NCI-H748 treated with DMSO at 0.1 percent for 48 hours (cell line): ENCODE measurements at places on chromosomes 7 and 10.

- DNase-seq: no peak
These were observed 354.8 kb downstream of the RPS24 start for GRCh38 chr10:78388331-78389050.

DNA sequence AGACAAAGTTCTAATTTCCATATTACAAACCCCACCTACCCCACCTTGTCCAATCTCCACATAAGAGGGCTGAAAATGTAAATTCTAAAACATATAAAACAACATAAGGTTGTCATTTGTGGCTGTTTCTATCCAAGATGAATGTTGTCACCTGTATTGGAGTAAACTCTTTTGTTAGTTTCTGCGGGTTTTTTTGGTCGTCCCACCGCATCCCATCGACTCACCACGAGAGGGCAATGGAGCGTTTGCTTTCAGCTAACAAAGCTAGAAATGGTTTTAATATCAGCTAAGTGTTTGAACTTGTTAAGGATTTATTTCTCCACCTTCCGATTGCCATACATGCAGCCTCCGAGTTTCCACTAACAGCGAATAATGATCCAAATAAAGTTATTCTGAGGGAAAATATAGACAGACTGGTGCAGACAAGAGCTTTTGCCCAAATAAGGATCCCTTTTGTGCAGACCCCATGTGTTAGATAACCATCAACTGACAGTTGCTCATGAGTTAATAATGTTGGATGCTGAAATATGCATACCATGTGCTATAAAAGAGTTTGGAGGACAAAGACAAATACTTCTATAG lies 137.2 kb downstream of the ARID5B start:
- DNase-seq: peak; percentile 50

GRCh38 chr7:132080467-132080866 lies 495.8 kb downstream of the PLXNA4 start:
- no peak for DNase-seq

GRCh38 chr10:33353853-33354252 lies 19.4 kb upstream of the NRP1 start:
- DNase-seq: no peak

GRCh38 chr7:134446446-134446845 lies 12.5 kb downstream of the AKR1B1 start:
- no peak for DNase-seq

DNA sequence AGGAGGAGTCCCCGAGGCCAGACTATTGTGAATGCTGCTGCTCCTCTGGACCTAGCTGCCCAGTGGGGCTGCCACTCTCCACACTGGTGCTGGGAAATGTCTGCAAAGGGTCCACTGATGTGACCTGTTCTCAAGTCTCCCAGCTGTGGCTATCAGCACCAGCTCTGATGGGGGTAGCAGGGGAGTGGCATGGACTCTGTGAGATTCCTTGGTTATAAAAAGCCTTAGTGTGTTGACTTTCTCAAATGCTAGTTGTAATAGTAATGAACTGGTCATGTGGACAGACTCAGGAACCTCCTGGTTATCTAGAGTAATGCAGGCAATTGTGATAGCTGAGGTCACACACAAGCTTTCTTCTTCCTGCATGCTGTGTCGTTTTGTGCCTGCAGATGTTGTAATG lies 34.1 kb upstream of the ARMC3 start:
- DNase-seq: no peak

DNA sequence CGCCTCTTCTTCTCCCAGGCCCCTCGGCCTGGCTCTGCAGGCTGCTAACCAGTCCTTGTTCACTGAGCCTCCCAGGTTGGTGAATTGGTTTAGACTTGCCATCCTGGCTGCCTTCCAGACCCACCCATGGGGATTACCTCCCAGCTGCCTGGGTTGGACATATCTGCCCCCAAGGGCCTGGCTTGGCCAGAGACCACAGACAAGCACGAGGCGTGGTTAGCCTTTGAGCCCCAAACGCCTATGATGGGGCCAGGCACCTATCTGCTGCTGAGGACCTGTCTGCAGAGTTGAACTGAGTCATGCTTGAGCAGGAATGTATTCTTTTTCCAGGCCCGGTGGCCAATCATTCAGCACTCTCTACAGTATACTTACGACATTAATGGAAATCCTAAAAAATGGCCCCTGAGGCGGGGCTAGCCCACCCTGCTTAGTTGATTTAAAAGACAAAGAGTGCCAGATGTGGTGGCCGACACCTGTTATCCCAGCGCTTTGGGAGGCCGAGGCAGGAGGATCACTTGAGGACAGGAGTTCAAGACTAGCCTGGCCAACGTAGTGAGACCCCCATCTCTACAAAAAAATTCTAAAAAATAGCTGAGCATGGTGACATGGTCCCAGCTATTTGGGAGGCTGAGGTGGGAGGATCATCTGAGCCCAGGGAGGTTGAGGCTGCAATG lies 361.5 kb downstream of the FRMD4A start:
- no peak for DNase-seq
